NCI-H1694 (cell line): ENCODE measurements at places on chromosomes 7 and 10.
A peak's percentile ranks its signal among the peaks of the same experiment; 100 is the strongest.

DNA sequence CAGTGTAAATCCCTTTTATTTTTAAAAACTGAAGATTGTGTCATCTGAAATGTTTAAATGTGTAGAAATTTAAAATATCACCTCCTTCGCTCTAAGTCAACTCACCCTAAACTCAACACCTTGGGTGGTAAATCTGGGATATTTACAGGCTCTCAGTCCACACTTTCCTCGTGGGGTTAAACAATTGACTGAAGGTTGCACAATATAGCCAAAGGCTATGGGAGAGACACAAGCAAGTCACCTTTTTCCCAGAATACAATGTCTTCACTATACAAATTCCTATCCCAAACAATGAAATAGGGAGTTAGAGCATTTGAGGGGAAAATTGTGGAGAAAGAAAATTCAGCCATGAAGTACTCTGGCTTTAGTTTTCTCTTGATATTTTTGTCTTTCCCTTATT is 32.7 kb upstream of the MAT1A start:
- DNase-seq = no peak

GRCh38 chr7:53996876-53997275 is 545.3 kb upstream of the VSTM2A start:
- DNase-seq = no peak

DNA sequence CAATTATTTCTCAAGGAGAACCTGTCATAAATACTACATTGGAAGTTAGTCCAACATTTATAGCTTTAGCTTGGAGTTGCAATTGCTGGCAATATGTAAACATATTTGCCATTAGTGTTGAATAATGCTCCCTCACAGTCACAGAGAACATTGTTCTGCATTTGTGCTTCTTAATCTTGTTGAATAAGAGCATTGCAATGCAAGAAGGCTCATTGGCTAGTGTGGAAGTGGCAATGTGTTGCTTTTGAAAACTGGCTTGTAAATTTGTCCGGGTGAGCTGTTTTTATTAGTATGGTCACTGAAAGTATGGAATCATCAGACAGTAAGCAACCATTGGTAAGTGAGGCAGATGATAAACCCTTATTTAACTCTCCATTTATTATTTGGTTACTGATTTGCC is 47.7 kb upstream of the MBL2 start:
- DNase-seq = no peak

- DNase-seq = no peak
Observed at GRCh38 chr10:74451127-74451829, 300.3 kb downstream of the ADK start.

- DNase-seq = no peak
Observed at GRCh38 chr10:74415146-74415839, 264.3 kb downstream of the ADK start.

DNA sequence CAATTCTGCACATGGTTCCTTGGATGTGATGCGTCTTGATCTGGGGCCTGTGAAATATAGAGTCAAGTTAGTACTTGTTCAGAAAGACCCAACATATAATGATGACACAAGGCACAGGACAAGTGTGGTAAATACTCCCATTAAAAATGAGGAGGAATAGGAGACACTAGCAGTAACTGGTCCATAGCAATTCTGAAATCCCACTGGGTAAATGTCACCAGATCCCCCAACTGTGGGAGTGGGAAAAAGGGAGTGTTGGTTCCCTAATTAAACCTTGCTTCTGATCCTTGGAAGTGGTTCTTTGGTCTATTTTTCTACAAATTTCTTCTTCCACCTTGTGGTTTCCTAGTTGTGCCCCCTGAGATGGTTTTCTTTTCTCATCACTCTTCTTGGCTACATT is 62.5 kb upstream of the NRP1 start:
- DNase-seq = no peak

DNA sequence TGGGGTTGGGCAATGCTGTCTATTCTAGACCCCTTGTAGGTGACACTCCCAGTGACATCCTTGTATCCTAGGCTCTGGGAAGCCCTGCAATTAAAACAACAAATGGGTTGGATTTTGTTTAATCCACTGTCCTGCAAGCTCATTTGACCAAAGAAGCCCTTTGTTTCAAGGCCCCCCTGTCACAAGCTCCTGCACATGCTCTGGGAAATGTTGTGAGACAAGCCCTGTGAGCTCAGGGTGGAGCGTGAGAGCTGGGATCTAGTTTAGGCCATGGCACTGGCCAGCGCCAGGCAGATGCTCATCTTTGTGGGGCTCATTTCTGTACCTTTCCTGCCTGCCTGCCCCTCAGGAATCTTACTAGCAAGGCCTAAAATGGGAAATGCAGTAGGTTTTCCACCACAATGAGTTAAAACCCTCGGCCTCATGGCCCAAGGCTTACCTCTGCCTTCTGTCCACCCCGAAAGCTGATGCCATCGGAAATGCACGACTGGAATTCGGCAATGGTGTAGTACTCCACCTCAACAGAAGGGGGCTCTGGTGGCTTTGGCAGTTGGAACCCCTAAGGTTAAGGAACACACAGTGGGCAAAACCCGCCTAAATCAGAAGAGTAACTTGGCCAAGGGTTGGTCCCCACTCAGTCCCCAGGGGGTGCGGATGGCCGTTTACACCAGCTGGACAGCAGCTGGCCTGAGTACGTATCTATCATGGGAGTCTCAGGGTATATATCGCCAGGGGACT is 112.0 kb downstream of the NEURL1 start:
- peak; percentile 27 for DNase-seq

- DNase-seq = no peak
Observed at GRCh38 chr10:70175516-70175915, 5.2 kb upstream of the SAR1A start.

DNA sequence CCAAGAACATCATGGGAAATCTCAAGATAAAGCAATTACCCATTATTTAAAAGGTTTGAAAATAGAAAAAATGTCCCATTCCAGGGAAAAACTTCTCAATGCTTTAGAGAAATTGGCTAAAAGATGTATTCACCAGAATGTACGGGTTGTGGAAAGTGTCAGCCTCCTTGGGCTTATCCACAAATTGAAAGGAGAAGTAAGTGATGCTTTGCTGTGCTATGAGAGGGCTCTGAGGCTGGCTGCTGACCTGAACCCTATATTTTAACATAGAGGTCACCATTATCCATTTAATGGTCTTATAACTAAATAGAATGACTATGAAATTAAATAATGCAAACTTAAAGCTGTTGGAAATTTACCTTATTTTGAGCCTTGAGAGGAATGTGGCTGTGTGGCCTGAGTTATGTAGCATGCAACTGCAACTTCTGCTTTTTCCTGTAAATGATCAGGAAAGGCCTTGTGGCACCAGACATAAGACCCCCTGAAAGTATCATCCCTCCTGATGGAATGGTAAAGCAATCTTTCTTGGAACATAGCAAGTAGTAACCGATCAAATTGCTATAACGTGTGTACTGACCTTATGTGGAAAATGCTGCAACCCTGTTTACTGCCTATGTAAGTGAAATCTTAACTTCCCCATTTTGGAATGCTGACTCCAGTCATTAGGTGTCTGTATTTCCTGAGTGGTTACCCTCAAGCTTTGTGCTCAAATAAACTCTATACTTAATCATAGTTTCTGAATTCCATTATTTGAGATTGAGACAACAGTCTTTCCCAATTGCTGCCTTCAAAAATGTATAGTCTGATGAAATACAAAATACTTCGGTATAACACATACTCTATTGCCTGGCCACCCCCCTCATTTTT is 6.9 kb downstream of the IFIT1B start:
- no peak for DNase-seq

- no peak for DNase-seq
Observed at GRCh38 chr7:89780291-89780690, 374.0 kb upstream of the STEAP1 start.

DNA sequence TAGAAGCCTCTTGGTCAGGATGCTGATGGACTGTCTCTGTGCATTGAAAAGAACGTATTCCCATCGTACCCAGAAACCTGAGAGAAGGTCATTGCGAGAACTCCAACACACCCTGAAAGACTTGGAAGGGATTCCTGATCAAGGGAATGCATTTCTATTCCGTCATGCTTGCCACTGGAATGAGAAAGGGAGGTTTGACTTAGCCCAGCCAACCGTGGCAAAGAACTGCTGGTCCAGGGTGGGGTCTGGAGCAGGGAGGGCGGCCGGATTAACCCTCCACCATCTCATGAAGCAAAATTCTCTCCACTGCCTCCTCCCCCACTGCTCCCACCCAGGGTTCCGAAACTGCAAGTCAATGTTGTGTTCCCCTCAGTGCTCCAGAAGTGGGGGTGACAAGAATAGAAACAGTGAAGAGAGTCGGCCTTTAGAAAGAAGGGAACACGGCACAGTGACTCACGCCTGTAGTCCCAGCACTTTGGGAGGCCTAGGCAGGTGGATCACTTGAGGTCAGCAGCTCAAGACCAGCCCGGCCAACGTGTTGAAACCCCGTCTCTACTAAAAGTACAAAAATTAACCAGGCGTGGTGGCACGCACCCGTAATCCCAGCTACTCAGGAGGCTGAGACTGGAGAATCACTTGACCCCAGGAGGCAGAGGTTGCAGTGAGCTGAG is 137.5 kb upstream of the MGMT start:
- DNase-seq = no peak

GRCh38 chr7:77674878-77675277 is 21.4 kb upstream of the RSBN1L start:
- no peak for DNase-seq

- no peak for DNase-seq
Observed at GRCh38 chr7:25287291-25287690, 59.0 kb upstream of the NPVF start.

GRCh38 chr10:126187399-126187798 is 200.9 kb downstream of the ADAM12 start:
- DNase-seq = no peak

GRCh38 chr10:6445671-6446316 is 134.3 kb downstream of the PRKCQ start:
- DNase-seq = no peak

GRCh38 chr10:22579826-22580225 is 134.6 kb downstream of the PIP4K2A start:
- DNase-seq = no peak

GRCh38 chr7:128530855-128531104 is 54.2 kb downstream of the METTL2B start:
- no peak for DNase-seq

- DNase-seq = no peak
Observed at GRCh38 chr10:5040010-5040673, 36.5 kb upstream of the AKR1C2 start.

GRCh38 chr10:92809840-92810239 is 38.5 kb upstream of the EXOC6 start:
- DNase-seq = no peak

DNA sequence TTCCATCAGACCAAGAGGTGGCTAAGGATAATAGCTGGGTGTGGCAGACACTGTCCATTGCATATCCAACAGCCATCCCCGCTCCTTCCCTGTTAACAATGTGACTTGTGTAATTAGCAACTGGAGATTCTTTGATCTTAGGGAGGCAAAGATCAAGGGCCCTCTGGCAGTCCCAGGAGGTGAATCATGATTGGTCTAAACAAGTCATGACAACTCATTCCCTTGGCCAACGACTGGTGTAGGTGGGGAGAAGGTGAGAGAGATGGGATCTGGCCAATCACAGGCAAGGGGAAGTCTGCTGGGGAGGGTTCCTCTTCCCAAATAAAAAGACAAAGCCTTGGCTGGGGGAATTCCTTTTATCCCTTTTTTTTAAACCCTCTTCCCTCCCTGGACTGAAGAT is 46.2 kb upstream of the COMTD1 start:
- no peak for DNase-seq

GRCh38 chr10:72260976-72261783 is 12.5 kb upstream of the DDIT4 start:
- DNase-seq = no peak

- no peak for DNase-seq
Observed at GRCh38 chr7:40499718-40500117, 364.9 kb downstream of the SUGCT start.

GRCh38 chr7:130369110-130369711 is 11.1 kb upstream of the CPA1 start:
- DNase-seq = no peak

GRCh38 chr10:67618116-67618515 is 77.9 kb downstream of the CTNNA3 start:
- no peak for DNase-seq

- DNase-seq = peak; percentile 1
Observed at GRCh38 chr10:5293691-5294550, 70.8 kb upstream of the UCN3 start.

GRCh38 chr7:69622960-69623359 is 24.7 kb downstream of the AUTS2 start:
- DNase-seq = no peak

- DNase-seq = no peak
Observed at GRCh38 chr7:154566877-154567276, 436.0 kb downstream of the PAXIP1 start.

GRCh38 chr7:2530071-2530987 is 10.8 kb downstream of the LFNG start:
- no peak for DNase-seq

GRCh38 chr10:98055841-98056516 is 25.6 kb upstream of the CRTAC1 start:
- DNase-seq = no peak

GRCh38 chr10:88440541-88440940 is 142.6 kb downstream of the RNLS start:
- no peak for DNase-seq

- no peak for DNase-seq
Observed at GRCh38 chr10:132943058-132943790, 854 bp upstream of the CFAP46 start.

GRCh38 chr7:130970696-130971095 is 236.7 kb upstream of the KLF14 start:
- DNase-seq = peak; percentile 24

DNA sequence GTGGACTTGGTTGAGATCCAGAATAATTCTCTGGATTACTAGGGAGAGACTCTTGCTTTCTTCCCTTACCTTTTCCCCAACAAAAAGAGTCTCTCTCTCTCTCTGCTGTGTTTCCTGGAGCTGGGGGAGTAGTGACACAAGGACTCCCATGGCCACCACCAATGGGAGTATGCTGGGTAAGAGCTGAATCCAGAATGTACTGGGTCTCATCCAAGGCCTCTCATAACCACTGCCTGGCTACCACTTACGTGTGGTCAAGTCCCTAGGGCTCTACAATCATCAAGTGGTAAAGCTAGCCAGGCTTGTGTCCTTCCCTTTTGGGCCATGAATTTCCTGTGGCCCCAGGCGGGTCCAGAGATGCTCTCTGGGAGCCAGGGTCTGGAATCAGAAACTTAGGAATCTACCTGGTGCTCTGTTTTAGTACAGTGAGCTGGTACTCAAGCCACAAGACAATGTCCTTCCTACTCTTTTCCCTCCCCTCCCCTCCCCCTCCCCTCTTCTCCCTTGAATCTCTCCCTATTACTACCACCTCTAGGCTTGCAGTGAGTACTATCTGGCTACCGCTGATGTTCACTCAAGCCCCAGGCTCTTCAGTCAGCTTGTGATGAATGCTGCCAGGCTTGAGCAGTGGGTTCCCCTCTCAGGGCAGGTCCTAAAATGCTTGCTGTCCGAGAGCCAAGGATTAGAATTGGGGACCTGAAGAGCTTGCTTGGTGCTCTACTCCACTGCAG is 196.6 kb downstream of the BBS9 start:
- no peak for DNase-seq

DNA sequence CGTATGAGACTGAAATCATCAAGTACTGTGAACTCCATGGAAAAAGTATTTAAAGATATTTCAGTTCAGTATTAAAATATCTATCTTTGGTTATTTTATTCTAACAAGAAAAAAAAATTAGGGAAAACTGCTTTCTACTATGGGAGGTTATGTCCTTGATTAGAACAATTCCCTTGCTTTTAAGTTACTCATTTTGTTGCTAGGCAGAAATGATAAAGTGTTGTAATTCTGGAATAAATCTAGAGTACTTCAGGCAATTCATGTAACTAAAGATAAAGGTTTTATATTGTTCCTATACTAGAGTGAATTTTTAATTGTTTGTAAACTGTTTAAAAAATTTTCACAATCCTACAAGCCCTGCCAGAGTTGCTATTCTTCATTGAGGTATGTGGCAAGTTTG is 92.0 kb downstream of the BBS9 start:
- DNase-seq = no peak
